Muscle of leg (tissue), 16 donors: ENCODE measurements at places on chromosomes 2 and 18. TPM values are rescaled to one million over a fixed set of nuclear protein-coding genes. Genes with fewer than 3 reads are reported as not detected.

- DNase-seq: no peak
Measured at GRCh38 chr2:109214651-109215371, 85.8 kb downstream of the SH3RF3 start.

Gene TOGARAM2
- 3.0 TPM for polyA plus RNA-seq

Gene SLC23A3
- 0.83 TPM for polyA plus RNA-seq

- no peak for DNase-seq
Measured at GRCh38 chr2:113221846-113222245, 48.1 kb downstream of the PSD4 start.

DNA sequence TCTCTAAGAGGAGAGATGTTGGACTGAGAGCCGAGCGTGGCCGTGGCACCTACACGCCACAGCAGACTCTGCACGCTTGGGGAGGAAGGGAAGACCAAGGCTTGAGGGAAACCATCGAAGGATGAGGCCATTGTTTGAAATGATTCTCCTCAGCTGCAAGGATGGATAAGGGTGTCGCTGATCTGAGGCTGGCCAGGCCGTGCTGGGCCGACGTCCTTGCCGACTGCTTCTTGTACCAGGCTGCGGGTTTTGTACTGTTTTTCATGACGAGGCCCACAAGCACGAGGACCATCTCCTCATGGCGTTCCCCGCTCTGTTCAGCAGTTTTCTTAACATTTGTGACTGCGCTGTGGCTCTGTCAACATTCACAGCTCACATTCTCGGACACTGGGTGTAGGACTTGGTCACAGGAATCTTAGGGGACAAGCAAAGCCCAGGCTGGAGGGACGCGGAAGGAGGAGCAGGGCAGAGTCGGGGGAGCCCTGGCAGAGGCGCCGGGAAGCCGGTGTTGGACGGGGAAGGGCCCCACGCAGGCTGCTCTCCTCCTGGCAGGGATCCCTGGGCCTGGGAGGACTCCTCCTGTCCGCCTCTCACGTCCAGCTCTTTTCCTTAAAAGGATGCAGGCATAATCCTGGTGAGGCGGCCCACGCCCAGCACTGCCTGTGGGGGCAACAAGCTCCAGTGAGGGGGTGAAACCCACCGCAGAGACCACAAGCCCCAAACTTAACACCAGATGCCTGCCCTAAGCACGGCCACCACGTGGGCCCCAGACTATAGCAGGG, 259.0 kb upstream of the SALL3 start:
- peak; percentile 49 for DNase-seq

Gene ABCB11
- polyA plus RNA-seq: 0.23 TPM

DNA sequence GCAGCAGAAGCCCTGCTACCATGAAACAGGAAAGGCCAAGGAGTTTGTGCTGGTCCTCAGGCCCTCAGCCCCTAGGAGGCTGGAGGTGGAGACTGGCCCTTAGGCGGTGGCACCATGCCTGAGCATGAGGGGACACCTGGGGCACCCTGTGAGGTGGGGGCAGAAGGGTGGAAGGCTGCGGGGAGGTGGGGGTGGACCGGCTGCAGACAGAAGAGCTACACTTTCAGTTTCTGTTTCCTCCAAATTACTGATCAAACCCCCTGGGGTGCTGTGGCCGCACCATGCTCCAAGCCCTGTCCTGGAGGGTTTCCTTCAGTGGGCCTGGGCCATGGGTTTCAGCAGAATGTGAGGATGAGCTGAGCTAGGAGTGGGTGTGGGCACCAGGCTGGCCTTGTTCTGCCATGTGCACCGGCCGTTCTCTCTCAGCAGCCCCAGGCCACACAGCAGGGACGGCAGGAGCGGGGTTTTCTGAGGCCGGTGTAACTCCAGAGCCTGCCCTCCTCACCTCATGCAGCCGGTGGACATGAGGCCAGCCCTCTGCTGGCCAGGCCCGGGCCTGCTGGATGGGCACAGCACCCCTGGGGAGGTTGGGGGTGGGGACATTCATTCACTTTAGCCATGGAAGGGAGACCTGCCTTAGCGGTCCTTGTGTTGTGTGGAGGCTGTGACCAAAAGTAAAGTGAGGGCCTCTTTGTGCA, 51.5 kb downstream of the PLEKHB2 start:
- DNase-seq: no peak

GRCh38 chr2:157420771-157421323, 23.0 kb downstream of the CYTIP start:
- DNase-seq: peak; percentile 68

GRCh38 chr2:195608768-195609454, 48.1 kb upstream of the SLC39A10 start:
- DNase-seq: no peak

- no peak for DNase-seq
Measured at GRCh38 chr2:74708883-74709282, 54.8 kb downstream of the SEMA4F start.

DNA sequence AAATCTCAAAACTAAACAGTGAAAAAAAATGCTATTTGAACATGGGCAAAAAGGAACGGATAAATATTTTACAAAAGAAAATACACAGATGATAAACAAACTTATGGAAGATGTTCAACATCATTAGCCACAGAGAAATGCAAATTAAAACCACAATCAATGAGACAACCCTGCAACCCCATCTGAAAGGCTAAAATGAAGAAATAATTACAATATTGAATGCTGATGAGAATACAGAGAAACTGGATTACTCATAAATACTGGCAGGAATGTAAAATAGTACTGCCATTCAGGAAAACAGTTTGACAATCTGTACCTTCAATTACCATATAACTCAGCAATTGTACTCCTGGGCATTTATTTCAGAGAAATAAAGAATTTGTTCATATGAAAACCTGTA, 193.1 kb upstream of the UBE2E3 start:
- DNase-seq: no peak

- peak; percentile 30 for DNase-seq
Measured at GRCh38 chr2:148640767-148641166, 3.8 kb upstream of the EPC2 start.

GRCh38 chr2:239822146-239822831, 202.9 kb downstream of the NDUFA10 start:
- DNase-seq: no peak

DNA sequence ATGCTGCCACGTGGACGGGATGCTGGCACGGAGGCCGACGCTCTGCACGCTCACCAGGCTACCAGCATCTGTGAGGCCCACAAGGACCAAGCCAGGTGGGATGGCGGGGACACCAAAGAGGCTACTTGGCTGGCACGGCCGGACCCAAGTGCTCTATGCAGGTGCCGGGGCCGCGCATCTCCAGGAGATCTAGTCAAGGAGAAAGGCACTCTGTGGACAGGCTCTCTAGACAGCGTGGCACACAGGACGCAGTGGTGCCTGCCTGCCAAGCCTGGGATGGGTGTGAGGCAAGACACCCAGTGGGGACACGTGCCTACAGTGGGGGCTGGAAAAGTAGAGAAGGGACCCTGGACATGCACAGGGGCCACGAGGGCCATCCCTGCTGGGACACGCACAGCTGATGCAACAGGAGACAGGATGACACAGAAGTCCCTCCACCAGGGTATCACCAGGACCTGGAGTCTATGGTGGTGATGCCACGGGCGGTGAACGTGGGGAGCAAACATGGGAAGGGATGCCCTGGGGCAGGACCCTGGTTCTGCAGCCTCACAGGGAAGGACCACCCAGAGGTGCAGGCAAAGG, 28.5 kb downstream of the ZNF516 start:
- no peak for DNase-seq

DNA sequence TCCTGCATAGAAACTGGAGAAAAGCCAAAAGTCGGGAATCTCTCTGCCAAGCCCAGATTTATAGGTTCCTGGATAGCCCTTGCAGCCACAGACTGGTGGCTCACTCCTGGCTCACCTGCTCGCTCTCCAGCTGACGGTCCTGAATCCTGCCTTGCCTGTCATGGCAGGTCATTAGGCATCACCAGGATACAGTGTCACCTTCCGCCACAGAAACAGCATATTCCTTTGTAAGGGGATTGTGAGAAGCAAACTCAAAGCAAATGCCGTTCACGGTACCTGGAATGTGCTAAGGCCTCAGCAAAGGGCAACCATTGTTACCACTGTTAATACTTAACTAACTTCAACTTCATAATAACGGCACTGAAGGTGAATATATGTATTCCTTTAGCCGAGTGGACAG, 57.1 kb upstream of the GPR45 start:
- DNase-seq: no peak

DNA sequence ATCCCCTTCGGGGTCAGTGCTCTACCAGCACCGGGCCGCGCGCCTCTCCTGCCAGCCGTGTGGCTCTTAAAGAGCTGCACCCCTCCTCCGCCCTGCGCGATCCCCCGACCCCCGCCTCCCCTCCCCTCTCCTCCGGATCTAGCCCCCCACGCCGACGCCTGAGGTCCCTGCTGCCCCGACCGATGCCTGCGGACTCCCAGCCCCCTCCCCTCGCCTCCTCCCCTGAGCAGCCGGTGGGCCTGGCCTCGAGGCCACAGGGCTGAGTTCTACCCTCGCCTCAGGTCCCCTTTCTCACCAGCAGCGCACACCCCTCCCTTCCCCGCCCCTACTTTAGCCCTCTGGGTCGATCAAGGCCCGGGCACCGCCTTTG, 5.8 kb upstream of the SIX3 start:
- no peak for DNase-seq

Gene CNTNAP5
- 0.16 TPM for polyA plus RNA-seq

- DNase-seq: no peak
Measured at GRCh38 chr2:237141571-237142051, 55.9 kb downstream of the COPS8 start.

DNA sequence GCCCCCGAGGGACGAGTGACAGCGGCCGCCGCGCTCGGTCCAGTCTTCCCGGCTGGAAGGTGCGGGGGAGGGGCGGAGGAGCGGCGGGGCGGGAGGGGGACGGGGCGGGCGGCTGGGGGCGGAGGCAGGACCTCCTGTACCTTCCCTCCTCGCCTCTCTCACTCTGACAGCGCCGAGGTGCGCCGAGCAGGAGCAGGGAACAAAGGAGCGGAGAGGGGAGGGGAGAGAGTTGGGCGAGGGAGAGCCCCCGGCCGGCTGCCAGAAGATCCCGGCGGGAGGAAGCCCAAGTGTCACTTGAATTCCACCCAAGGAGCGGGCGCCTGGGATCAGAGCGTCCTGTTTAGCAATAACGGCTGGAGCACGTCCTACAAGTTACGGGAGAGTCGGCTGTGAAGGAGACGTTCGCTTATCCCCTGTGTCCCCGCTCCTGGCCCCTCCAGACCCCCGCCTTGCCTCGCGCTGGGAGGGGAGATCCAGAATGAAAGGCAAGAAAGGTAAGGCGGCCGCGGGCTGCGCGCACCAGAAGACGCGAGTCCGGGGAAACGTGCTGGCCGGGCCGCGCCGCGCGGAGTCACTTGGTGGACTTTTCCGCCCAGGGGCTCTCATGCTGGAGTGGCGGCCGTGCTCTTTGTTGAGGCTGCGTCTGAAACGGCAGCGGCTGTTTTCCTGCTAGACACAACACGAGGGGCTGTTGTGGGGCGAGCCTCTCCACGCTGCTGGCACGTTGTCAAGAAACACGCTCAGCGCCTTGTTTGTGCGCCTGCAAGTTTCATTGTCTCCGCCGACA, at the start of gene TGIF1:
TGIF1 (plus strand) TSS at position 161 of the 787 bp plus-strand sequence; CDS start at position 479, 318 bp downstream.
- DNase-seq: peak; percentile 93

GRCh38 chr2:167822690-167823465, 424.5 kb downstream of the STK39 start:
- no peak for DNase-seq

GRCh38 chr2:72057308-72057707, 90.4 kb downstream of the CYP26B1 start:
- no peak for DNase-seq

DNA sequence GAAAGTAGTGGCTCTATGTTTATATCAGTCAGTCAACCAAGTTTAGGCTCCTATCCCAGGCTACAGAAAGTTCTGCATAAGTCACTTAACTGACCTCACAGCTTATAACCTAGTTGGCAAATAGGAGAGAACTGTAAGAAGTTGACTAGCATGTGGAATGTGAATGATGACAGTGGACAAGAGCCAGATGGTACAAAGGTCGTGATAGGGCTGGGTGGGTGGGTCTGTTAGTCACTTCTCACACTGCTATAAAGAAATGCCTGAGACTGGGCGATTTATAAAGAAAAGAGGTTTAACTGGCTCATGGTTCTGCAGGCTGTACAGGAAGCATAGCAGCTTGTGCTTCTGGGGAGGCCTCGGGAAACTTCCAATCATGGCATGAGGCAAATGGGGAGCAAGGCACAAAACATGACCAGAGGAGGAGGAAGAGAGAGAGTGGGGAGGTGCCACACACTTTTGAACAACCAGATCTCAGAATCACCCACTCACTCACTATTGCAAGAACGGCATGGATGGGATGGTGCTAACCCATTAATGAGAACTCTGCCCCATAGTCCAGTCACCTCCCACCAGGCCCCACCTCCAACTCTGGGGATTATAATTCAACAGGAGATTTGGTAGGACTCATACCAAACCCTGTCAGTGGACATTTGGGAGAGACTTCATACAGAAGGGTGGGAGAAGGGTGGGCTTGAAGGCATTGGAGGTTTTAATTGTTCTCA, 68.8 kb downstream of the LTBP1 start:
- no peak for DNase-seq

DNA sequence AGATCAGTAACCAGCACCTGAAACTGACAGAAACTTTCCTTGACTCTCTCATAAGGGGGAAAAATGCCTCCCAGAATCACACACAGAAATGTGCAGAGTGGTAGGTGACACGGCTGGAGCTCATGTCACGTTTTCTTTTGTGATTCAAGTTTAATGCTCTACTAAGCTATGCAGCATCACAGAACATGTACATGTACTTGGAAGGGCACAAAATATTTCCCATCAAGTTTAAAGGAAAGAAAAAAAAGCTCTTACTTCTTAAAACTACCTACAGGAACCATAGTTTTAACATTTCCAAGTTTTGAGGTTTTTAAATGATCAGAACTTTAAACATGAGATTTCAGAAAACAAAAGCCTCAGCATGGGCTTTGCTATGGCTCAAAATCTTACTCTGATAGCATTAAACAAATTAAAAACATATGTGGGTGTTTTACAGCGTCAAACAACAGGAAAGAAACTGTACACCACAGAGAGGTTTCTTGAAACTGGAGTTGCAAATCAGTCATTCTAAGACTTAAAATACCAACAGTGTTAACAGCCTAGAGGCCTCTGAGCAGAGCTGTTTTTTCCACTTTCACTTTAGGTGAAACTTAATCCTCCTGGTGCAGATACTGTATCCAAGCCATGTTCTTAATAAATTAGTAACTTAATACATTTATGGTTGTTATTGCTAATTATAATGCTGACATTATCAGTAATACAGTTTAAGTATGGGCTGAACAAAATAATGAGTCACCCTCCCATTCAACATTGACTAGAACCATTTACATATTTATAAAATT, 30.1 kb downstream of the MBP start:
- DNase-seq: peak; percentile 89

- DNase-seq: no peak
Measured at GRCh38 chr2:26466662-26467310, 11.1 kb downstream of the OTOF start.

GRCh38 chr2:46825231-46825938, 90.2 kb downstream of the MCFD2 start:
- no peak for DNase-seq

Gene FLACC1
- polyA plus RNA-seq: 0.90 TPM

Gene NDC80
- polyA plus RNA-seq: 17.4 TPM

- DNase-seq: no peak
Measured at GRCh38 chr2:47429795-47430194, 26.8 kb downstream of the MSH2 start.

Gene CFC1
- not detected for polyA plus RNA-seq
